ENCODE measurements at places on chromosomes 3 and 15. TPM values are rescaled to one million over a fixed set of nuclear protein-coding genes. Genes with fewer than 3 reads are reported as not detected.

The SLC6A11 gene
- not detected for total RNA-seq

The ASB14 gene
- total RNA-seq: not detected

The FHIT gene
- 20.1 TPM for total RNA-seq

The APOD gene
- total RNA-seq: 0.76 TPM

- no peaks in the 10 kb centered on the region for H3K4me1 ChIP-seq
- peaks cover 2% of the 10 kb centered on the region for H3K36me3 ChIP-seq
- no peaks in the 10 kb centered on the region for H3K27me3 ChIP-seq
- no peak overlapping the region for H3K27ac ChIP-seq
- no peak for DNase-seq
Measured at GRCh38 chr3:142337994-142338393, 109.8 kb downstream of the XRN1 start.

- no peak overlapping the region for H3K4me3 ChIP-seq
- no peak for DNase-seq
- H3K36me3 ChIP-seq: no peaks in the 10 kb centered on the region
Measured at GRCh38 chr3:177982034-177982433, 554.2 kb upstream of the KCNMB2 start.

DNA sequence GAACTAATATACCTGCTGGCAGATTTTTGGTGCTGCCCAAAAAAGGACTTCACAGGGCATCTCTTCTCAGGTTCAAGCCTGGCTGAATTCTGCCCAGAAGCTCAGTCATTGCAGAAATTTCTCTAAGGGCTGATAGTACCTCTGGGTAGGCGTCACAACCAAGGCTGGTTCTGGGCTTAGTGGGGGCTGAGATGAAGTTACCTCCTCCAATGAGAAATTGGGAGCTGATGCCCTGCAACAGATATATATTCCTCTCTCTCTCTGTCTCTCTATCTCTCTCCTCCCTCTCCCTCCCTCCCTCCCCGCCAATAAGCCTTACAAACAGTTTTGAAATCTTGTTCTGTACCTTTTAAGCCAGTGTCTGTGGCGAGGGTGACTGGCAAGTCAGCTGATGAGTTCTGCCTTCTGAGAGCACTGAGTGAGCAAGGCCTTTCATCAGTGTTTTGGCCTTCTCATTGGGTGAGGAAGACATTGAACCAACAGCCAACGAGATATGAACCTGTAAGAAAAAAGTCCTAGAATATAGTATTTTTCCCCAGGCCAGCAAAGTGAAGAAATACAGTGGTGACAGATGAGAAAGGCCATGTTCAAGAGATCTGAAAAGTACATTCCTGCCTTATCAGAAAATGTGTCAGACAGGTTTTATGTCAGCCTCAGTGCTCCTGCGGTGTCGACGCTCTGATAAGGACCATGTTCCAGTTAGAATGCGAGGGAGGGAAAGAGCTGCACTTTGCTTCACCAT lies 45.5 kb downstream of the TMEM39A start:
- H3K27me3 ChIP-seq: no peaks in the 10 kb centered on the region
- no peaks in the 10 kb centered on the region for H3K4me1 ChIP-seq
- DNase-seq: no peak
- no peak overlapping the region for H3K4me3 ChIP-seq
- H3K27ac ChIP-seq: no peak overlapping the region

GRCh38 chr3:127674101-127674721 lies 1.5 kb downstream of the ABTB1 start:
- no peak overlapping the region for H3K4me3 ChIP-seq
- no peak for DNase-seq
- H3K4me1 ChIP-seq: peaks cover 19% of the 10 kb centered on the region
- H3K36me3 ChIP-seq: no peaks in the 10 kb centered on the region

DNA sequence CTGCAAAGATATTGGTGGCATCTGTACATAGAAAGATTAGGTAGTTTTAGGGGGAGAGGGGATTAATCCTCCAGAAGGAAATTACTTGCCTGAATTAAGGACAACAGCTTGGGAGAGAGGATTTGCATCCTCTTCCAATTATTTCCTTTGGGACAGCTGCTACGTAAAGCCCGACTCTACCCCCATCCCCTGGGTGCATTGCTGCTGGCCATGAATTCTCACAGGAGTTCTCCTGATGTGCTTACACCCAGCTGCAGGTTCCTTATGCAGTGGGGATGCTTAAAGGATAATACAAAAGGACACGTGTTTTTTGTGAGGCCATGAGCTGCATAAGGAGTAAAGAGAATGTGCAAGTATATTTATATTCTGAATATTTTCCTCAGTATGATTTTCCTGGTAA lies 132.3 kb downstream of the VPS8 start:
- no peaks in the 10 kb centered on the region for H3K4me1 ChIP-seq
- H3K27ac ChIP-seq: no peak overlapping the region
- H3K27me3 ChIP-seq: no peaks in the 10 kb centered on the region
- no peak overlapping the region for H3K4me3 ChIP-seq
- no peak for DNase-seq

GRCh38 chr15:43293432-43293831 lies 26.7 kb upstream of the TGM5 start:
- no peaks in the 10 kb centered on the region for H3K4me1 ChIP-seq
- no peak overlapping the region for H3K27ac ChIP-seq
- no peak overlapping the region for H3K4me3 ChIP-seq
- no peaks in the 10 kb centered on the region for H3K27me3 ChIP-seq

GRCh38 chr15:87739081-87739480 lies 517.5 kb downstream of the NTRK3 start:
- H3K4me3 ChIP-seq: no peak overlapping the region
- no peaks in the 10 kb centered on the region for H3K4me1 ChIP-seq
- H3K36me3 ChIP-seq: no peaks in the 10 kb centered on the region
- H3K27me3 ChIP-seq: no peaks in the 10 kb centered on the region
